ENCODE measurements at places on chromosomes 7 and 10.

- DNase-seq = no peak
These were observed 750.7 kb upstream of the SORCS1 start for GRCh38 chr10:107915215-107915610.

DNA sequence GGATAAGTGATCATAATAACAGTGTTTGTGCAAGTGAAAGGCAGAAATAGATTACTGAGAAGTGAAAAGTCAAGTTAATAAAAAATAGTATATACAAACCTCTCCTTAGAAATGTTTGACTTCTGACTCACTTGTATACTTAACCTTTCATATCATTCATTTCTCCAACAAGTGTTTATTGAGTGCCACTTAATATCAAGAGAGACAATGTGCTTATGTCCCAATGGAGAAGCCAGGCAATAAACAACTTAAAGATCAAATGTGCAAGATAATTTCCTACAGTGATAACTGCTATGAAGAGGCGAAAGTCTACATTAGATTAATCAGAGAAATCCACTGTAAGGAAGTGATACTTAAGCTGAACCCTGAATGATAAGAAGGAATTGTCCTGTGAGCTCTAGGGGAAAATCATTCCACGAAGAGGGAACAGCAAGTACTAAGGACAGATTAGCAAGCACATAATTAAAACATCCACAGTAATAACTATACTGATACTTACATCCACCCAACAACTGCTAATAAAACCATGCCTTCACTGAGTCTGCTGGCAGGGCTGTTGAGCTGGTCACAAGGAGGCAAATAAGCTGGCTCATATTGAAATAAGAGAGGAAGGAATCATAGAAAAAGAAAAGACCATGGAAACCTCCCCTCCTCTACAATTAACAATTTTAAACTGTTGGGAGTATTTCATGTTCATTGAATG, 203.5 kb downstream of the CTNNA3 start:
- no peak for DNase-seq

GRCh38 chr10:71124921-71125748, 87.2 kb upstream of the UNC5B start:
- peak; percentile 60 for DNase-seq

- DNase-seq = no peak
These were observed 74.3 kb upstream of the RET start for GRCh38 chr10:43002596-43002995.

DNA sequence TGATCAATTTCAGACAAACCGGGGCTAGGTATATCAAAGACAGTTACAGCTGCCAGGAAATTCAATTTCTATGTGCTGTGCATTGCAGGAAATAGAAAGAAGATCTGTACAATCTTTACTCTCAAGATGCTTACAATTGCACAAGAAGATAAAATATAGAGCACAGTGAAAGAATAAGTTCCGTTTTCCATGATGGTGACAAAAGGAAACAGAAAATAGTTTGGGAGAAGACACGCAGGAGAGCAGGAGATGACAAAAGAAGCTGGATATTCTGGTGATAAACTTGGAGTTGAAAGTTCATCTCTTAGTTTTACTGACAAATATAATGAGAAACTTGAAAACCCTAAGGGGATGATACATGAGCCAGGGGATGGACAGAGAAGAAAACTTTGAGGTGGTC, 646.0 kb downstream of the PARD3 start:
- DNase-seq = no peak

- no peak for DNase-seq
These were observed 111.7 kb downstream of the PARP12 start for GRCh38 chr7:139950881-139951525.

GRCh38 chr7:99419323-99420021, 10.7 kb downstream of the BUD31 start:
- no peak for DNase-seq

DNA sequence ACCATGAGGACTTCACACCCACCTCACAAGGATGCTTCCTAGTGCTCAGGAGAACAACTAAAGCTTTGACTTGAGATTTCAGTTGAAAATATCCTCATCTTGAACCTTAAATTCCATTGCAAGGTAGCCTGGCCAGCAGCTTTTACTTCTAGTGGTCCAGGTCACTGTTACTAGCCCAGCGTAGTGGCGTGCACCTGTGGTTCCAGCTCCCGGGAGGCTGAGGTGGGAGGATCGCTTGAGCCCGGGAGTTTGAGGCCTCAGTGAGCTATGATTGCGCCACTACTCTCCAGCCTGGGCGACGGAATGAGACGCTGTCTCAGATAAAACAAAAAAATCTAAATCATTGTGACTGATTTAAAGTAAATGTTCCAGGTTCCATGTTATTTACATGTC, 28.3 kb upstream of the PRKAR1B start:
- no peak for DNase-seq

GRCh38 chr10:57964351-57964750, 303.3 kb downstream of the IPMK start:
- DNase-seq = peak; percentile 26

- DNase-seq = peak; percentile 76
These were observed 39.9 kb downstream of the TOMM7 start for GRCh38 chr7:22782616-22783232.

DNA sequence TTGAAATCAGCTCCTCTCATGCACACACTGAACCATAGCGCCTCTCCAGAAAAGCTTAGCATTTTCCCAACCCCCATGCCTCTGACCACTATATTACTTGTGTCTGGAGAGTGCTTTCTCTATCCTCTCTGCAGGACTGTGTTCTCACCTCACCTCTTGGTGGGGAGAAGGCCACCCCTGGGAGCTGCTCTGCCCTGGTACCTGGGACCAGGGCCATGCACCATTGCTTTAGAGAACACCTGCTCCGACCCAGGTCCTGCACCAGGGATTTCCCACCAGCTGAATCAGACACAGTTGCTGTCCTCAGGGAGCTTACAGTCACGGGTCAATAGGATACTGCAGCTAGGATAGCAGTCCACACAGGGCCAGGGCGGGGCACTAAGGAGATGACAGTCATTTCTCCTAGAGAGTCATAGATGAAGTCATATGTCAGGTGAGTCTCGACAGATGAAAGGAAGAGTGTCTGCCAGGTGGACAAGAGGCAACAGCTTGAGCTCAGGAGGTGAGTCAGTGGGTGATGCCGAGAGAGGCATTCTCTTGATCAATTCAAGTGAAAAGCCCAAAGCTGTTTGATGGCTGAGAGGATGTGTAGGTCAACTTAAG, 619 bp upstream of the LMTK2 start:
- DNase-seq = no peak

DNA sequence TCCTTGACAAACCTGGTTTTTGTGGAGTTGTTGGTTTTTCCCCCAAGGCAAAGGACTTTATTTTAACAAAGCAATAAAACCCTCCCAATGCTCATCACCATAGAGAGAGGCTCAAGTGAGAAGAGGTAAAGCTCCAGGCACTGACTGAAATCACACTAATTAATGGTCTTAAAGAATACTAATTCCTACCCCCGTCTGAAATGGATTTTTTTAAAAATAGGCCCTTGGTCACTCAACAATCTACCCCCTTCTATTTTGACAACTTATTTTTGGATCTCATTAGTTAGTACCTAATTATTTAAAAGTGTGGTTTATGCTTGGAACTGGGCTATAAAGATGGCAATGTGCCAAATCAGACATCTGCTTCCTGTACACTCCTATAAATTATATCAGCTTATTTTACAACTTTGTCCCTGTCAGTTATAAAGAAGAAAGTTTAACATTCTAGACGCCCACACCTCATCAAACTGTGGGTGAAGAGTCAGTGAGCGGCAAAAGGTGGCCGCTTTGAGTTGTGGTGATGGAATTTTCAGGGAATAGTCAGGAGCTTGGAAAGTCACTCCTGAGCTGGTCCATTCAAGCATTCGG, 10.6 kb downstream of the GLI3 start:
- DNase-seq = no peak

- DNase-seq = no peak
These were observed 36.6 kb downstream of the POR start for GRCh38 chr7:75951506-75951905.

- no peak for DNase-seq
These were observed 89.1 kb upstream of the TRIM24 start for GRCh38 chr7:138370956-138371355.

DNA sequence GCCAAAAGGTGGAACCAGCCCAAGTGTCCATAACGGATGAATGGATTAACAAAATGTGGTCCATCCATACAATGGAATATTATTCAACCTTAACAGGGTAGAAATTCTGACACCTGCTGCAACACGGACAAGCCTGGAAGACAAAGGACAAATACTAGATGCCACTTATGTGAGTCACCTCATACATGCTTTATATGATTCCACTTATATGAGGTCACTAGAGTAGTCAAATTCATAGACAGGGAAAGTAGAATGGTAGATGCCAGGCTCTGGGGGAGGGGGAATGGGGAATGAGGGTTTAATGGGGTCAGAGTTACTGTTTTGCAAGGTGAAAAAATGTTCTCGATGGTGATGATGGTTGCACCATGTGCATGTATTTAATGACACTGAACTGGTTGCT, 34.0 kb upstream of the CYTH3 start:
- DNase-seq = no peak

DNA sequence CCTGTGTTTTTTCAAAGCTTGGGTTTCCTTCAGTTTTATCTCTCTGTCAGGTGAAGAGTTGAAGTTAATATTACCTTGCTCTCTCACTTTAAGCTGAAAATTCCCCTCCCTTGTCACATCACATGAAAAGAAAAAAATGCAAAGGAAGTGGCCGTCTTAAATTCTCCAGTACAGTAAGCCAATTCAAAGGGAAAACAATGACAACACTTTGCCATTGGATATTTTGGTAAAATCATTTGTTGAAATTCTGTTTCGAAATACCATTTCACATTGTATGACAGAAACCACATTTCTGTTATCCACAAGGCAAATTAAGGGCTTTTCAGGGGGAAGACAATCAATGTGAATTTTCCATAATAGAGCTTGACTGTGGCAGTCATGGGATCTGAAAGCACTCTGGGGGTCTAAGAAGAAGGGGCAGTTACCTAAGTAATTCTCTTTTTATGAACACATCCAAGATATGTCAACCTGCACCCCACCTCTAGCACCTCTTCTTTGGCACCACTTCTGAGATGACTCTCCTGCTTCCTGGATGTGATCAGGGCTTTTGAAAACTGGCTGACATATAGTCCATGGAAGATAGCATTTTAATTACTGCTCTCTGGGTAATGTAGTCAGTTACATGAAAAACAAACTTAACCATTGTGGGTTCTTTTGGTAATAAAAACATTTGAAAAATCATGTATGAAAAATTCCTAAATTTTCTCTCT, 63.8 kb downstream of the ENTPD1 start:
- no peak for DNase-seq

DNA sequence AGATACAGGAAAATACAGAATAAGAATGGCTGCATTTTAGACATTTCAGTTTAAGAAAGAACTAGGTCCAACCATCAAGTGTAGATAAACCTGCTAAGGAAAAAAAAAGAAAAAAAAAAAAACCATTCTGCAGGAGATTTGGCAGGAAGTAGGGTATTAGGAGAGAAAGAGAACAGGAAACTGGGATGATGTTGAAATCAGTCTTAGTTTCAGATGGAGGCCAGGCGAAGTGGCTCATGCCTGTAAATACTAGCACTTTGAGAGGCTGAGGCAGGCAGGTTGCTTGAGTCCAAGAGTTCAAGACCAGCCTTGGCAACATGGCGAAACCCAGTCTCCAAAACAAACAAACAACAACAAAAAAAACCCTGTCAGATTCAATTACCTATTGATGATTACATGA, 120.2 kb downstream of the RAB11FIP2 start:
- DNase-seq = no peak

GRCh38 chr10:91551856-91552255, 81.0 kb downstream of the PPP1R3C start:
- DNase-seq = peak; percentile 55
